Central memory CD8-positive, alpha-beta T cell (primary cell): ENCODE measurements at places on chromosomes 12 and 14.

DNA sequence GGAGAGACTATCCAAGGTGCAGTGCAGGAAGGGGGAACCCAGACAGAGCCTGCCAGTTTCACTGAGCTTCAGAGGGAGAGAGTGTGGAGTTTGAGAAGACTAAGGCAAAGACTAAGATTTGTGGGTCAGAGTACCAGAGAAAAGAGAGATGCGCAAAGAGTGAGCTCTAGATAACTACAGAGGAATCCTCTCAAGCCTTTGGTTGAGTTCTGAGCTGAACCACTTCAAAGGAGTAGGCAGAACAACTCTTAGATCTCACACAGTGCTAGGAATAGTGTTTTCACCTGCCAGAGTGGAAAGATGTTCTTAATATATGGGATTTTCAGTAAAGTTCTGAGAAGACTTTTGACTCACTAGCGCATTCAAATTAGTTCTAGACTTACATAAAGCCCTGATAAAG is 10.7 kb upstream of the M6PR start:
- H3K36me3 ChIP-seq: peaks cover 1% of the 10 kb centered on the region
- H3K27ac ChIP-seq: peak overlapping the region; percentile 20
- H3K4me3 ChIP-seq: no peak overlapping the region
- H3K27me3 ChIP-seq: no peaks in the 10 kb centered on the region
- peaks cover 32% of the 10 kb centered on the region for H3K4me1 ChIP-seq

DNA sequence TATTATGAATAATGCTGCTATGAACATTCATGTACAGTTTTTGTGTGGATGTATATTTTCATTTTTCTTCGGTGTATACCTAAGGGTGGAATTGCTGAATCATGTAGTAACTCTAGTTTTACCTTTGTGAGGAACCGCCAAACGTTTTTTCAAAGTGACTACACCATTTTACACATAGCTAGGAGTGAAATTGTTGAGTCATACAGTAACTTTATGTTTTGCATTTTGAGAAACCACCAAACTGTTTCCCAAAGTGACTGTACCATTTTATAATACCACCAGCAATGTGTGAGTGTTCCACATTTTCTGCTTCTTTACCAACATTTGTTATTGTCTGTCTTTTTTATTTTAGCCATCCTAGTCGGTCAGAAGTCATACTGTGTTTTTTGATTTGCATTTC is 3.1 kb upstream of the TPH2 start:
- no peak for DNase-seq
- H3K27me3 ChIP-seq: peaks cover 44% of the 10 kb centered on the region
- H3K4me3 ChIP-seq: no peak overlapping the region
- H3K4me1 ChIP-seq: peaks cover 6% of the 10 kb centered on the region
- H3K36me3 ChIP-seq: no peaks in the 10 kb centered on the region

DNA sequence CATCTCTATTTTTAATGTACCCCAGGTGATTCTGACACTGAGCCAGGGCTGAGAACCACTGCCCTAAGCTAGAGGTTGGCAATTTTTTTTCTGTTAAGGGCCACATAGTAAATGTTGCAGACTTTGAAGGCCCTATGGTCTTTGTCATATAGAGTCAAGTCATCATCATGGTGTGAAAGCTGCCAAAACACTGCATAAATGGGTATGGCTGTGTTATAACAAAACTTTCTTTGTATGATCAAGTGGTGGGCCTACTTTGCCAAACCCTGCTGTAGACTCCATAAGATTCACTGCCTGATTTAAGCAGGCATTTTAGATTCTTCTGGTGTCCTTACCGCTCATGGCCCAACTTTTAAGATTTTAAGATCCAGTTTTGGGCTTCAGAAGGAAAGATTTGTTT is 76.8 kb downstream of the CLMN start:
- peaks cover 2% of the 10 kb centered on the region for H3K36me3 ChIP-seq
- no peaks in the 10 kb centered on the region for H3K4me1 ChIP-seq
- DNase-seq: no peak
- peaks cover 35% of the 10 kb centered on the region for H3K27me3 ChIP-seq

DNA sequence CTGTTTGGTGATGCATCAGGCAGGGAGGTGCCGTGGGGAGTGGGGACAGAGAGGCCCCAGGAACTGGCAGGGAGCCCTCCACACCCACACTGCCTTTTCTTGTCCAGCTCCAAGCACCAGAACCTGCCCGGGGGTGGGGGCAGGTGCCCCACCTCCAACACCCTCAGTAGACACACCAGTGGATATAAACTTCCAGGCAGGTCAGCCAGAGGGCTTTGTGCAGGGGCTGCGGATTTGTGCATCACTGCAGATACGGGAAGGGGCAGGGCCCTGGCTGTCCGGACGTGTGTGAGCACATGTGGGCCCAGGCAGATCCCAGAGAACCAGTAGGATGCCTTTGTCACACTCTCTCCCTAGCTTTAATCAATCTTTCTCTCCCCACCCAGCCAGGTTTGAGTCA is 1.3 kb upstream of the TGM1 start:
- no peak overlapping the region for H3K27ac ChIP-seq
- DNase-seq: no peak
- peaks cover 4% of the 10 kb centered on the region for H3K4me1 ChIP-seq

DNA sequence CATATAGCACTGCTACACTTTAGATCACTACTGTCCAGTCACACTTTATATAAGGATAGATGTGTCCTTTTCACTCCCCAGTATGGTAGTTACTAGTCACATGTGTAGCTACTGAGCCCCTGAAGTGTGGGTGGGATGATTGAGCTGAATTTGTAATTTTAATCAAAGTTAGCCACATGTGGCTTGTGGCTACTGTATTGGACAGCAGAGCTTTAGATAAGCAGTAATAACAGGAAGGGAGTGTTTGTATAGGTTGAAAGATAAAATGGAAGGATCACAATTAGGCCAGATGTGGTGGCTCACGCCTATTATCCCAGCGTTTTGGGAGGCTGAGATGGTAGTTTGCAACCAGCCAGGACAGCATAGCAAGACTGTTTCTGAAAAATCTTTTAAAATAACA is 23.5 kb downstream of the NAA30 start:
- no peak overlapping the region for H3K4me3 ChIP-seq
- DNase-seq: no peak
- H3K4me1 ChIP-seq: no peaks in the 10 kb centered on the region
- H3K36me3 ChIP-seq: peaks cover 14% of the 10 kb centered on the region

GRCh38 chr12:96051756-96052485 is 16.5 kb upstream of the LTA4H start:
- no peaks in the 10 kb centered on the region for H3K27me3 ChIP-seq
- DNase-seq: no peak
- H3K27ac ChIP-seq: no peak overlapping the region
- H3K36me3 ChIP-seq: peaks cover 3% of the 10 kb centered on the region
- H3K4me1 ChIP-seq: peaks cover 15% of the 10 kb centered on the region
- H3K4me3 ChIP-seq: no peak overlapping the region
